ENCODE measurements at places on chromosomes 1 and 21. TPM values are rescaled to one million over a fixed set of nuclear protein-coding genes. Genes with fewer than 3 reads are reported as not detected.

Gene REN
- not detected for total RNA-seq

Gene RNASEL
- total RNA-seq = 12.6 TPM

Gene KRTAP10-6
- not detected for total RNA-seq

Gene MIXL1
- not detected for total RNA-seq

Gene LMX1A
- total RNA-seq = 2.0 TPM

Gene CELA3A
- 2.4 TPM for total RNA-seq

GRCh38 chr1:20726118-20726911 is 6.2 kb downstream of the SH2D5 start:
- DNase-seq = no peak

GRCh38 chr1:15579683-15580047 is 5.2 kb downstream of the AGMAT start:
- no peak for DNase-seq

DNA sequence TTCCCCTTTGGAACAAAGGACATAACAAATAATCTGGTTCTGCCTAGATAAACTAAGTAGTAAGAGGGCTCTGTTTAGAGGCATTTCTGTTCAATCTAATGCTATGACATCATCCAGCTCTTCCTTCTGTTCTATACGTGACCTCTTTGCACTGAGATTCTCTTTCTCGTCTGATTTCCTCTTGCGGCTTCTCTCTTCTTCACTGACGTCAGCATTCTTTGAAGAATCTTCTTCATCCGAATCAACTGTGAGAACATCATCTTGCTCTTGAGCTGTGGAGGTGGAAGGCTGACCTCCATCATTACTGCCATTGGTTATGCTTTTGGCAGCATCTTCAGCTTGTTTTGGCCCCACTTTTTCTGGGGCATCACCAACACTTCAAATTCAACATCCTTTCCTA is 130.4 kb downstream of the HS2ST1 start:
- no peak for DNase-seq

DNA sequence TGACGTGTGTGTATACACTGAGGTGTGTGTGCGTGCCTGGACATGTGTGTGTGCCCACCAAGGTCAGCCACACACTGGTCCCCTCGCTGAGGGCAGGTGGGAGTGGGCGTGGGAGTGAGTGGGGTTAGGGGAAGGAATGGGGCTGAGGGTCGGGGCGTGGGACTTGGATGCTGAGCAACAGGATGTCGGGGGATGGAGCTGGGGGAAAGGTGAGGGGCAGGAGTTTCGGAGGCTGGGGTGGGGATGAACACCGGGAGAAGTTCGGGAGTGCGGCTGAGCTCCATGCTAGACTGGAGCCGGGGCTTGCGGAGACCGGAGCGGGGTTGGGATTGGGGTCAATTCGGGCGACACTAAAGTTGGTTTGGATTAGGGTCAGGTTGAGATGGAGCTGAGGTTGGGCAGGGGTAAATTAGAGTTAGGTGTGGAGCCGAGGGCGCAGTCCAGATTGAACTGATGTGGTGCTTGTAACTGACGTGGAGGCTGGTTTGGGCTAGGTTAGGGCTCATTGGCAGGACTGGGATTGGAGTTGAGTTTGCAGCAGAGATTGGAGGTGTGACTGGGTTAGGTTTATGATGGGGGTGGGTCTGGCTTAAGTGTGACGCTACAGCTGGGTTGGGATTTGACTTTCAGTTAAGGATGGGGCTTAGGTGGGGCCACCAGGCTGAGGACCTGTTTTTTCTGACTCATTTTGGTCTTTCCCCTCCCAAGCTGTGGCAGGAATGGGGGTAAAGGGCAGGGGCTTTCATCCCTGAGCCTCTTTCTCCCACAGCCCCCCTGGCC is 3.3 kb upstream of the GUCA2A start:
- DNase-seq = no peak

GRCh38 chr1:109598655-109599054 is 20.8 kb downstream of the GNAT2 start:
- no peak for DNase-seq

All from omental fat pad (tissue), 4 donors.